MG63 (cell line): ENCODE measurements at places on chromosomes 6 and 20. TPM values are rescaled to one million over a fixed set of nuclear protein-coding genes. Genes with fewer than 3 reads are reported as not detected.

GRCh38 chr6:108872141-108872557 is 23.9 kb downstream of the ARMC2 start:
- DNase-seq = no peak

GRCh38 chr6:166910601-166911000 is 45.7 kb downstream of the RNASET2 start:
- no peak for DNase-seq

The CST5 gene
- total RNA-seq = not detected in 2 replicates

DNA sequence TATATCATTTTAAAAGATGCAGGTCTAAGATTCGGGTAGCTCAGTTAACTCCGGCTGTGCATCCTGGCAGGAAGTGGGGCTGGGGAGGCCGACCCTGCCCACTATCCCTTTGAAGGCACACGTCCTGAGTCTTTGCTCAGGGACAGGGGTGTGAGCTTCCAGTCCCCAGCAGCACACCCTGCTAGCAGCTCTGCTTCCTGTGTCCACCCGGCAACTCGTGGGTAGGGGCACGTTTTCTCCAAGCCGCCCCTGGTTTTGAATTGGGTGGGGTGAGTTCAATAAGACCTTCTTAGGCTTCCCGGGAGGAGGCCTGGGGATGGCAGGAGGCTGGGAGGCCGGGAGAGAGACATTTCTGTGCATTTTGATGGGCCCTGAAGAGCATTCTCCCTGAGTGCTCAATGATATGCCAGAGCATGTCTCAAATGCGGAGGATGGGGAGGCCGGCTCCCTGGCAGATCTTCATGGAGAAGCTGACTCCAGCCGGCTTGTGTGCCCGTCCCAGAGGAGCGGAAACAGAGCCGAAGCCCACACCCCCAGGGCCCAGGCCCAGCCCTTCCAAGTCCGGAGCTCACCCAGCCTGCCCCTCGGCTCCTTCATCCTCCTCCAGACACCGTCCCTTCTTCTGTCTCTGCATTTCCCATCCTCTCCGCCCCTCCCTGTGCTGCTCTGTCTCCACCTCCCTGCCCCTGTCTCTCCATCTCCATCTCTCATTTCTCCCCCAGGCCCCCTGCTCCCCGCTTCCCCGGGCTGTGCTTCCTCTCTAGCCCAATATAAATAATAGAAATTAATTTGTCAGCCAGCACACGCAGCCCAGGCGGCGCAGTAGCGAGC is 36.3 kb upstream of the ZFAND3 start:
- DNase-seq = no peak

The FAM217A gene
- total RNA-seq = not detected in 2 replicates

- no peak for DNase-seq
Measured at GRCh38 chr20:34084227-34084923, 27.7 kb downstream of the EIF2S2 start.

DNA sequence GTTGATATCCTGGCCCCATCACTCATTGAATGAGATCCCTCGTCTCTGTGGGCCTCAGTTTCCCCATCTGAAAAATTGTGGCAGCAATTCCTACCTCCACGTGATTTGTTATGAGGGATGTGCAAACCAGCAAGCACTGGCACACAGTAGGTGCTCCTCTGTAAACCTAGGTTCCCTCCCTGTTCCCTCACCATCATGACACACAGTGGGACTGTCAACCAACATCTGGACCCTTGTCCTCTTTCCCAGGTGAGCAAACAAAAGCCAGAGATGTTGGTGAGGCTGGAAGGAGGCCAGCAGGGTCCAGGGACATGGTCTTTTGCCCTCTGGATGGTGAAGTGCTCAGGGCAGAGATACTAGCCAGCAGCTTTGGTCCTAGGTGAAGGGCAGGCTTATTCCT is 26.1 kb downstream of the RSPO4 start:
- no peak for DNase-seq

The ALDH8A1 gene
- 0.10 TPM in 1 of 2 replicates, not detected in the other for total RNA-seq

The CALHM4 gene
- total RNA-seq = not detected in 2 replicates

The SPTLC3 gene
- total RNA-seq = 18.4 and 28.7 TPM in 2 replicates

DNA sequence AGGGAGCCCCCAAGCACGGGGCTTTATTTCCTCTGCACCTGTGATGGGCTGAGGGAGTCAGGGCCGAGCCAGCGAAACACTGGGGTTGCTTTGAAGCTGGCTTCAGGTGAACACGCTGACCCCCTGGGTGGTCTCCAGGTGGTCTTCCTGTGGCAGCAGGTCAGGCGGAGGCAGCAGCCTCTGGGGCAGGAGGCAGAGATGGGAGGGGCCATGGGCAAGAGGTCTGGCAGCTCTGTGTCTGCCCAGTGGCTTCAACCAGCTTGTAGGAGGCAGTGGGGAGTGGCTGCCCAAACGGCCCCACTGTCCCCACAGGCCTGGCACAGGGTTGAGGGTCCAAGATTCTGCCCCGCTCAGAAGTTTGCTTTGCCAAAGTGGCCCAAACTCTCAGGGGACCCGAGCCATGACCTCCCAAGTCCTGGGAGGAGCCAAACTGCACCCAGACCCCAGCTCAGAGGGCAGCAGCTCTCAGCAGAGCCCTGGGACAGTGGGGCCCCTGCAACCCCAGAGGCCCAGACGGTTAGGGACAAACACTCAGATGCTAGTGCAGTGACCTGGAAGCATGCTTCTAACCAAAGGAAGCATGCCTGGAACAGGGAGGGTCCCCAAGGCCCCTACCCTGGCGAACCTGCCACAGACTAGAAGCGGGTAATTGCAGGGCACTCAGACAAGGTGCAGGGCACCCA is 15.3 kb downstream of the NTSR1 start:
- no peak for DNase-seq

DNA sequence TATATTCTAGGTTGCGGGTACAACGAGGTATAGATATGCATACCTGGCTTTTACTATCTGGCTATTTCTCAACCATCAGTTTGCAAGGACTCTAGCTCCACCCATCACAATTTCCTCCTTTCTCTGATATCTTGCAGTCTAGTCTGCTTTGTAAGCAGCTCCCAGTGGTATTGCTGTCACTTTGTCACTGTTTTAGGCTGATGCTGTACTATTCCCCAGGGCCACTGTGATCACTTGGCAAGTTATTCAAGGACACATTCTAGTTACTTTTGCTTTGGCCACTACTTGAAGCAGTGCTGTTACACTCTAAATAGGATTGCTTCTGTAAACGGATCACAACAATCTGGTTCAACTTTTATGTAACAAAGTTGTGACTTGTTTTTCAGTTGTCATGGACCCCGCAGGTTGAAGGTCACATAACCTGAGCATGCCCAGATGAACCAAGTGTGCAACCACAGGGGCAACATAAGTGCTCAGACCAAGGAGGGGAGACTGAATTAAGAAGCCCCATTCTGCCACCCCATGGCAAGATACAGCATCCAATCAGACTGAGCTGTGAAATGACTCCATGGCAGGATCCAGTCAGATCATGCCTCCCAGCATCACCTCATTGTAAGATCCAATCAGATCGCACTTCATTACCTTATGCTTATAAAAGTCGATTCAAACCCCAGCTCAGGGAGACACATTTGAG is 588.4 kb upstream of the CITED2 start:
- no peak for DNase-seq

- no peak for DNase-seq
Measured at GRCh38 chr20:7463290-7463689, 477.0 kb downstream of the HAO1 start.

The INSM1 gene
- not detected in 2 replicates for total RNA-seq

GRCh38 chr6:123333000-123333756 is 303.6 kb downstream of the TRDN start:
- DNase-seq = no peak

DNA sequence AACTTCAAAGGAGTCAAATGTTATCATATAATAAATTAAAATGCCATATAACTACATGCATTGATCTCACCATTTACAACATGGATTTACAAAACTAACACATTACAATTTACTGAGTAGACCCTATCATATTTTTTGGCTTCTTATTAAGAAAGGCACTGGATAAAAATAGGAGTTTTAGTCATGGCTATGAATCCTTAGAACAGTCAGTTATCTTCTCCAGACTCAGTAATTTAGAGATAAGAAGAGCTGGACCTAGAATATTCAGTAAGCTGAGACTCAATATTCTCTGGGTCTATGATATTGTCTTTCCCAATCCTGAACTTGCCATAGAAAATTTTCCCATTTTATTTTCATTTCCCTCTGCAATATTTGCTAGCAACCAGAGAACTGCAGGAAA is 62.3 kb downstream of the ME1 start:
- no peak for DNase-seq

The FOXF2 gene
- 2.0 and 4.0 TPM in 2 replicates for total RNA-seq

The OLIG3 gene
- total RNA-seq = not detected in 2 replicates

GRCh38 chr6:75581231-75581630 is 20.4 kb upstream of the SENP6 start:
- DNase-seq = no peak

DNA sequence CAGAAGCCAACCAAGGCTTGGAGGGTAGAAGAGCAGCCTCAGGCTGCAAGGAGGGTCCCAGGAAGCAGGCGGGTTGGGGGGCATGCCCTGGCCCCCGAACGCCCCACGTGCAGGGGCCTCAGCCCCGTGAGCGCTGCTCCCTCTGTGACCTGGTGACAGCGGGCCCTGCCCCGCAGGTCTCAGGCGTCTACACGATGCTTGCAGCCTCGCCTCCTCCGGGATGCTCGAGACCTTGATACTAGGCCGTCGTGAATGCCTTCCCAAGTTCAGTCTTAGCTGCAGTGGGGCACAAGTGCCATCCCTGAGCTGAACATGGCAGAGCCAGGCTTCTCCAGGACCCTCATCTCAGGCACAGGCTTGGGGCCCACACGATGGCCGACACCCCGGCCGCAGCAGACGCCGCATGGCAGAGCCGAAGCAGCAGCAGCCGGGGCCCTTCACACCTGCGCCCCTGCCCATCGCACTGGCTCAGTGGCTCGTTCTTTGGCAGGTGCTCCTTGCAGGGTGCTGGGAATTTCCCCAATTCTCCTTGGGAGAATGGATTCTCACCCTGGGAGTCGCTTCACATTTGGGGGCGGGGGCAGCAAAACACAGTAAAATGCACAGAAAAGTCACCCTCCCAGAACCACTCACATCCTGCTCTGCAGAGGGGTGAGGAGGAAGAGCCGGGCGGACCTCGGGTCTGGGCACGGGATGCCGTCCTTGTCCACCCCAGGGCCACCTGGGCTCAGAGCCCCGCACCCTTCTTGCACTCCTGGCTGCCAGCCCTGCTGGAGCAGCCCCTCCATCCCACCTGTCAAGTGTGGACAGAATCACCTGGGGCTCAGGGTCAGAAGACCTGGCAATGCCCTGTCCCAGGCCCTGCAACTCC is 161.8 kb downstream of the DLL1 start:
- no peak for DNase-seq

DNA sequence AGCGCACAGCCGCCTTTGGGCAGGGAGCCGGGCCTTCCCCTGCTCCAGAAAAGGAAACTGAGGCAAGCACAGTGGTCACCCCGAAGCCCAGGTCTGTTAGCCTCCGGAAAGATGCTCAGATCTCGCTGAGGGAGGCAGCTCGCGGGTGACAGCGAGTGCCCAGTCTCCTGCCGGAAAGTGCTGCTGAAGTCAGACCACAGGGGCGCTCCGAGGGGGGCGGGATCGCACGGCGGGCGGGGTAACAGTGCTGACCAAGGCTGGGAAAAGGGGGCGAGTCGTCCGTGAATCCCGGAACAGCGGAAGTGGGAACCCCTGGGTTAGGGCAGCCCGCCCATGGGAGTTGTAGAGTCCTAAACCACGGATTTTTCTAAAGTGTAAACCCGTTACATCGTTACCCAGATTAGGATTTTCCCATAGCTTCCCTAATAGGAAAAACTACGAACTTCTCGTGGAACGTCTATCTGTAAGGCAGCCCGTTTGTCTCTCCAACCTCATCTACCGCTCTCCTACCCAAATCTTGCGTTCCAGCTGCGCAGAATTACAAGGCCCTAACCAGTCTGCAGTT is 504 bp downstream of the VPS16 start:
- peak; percentile 59 for DNase-seq

The LRP11 gene
- total RNA-seq = 40.1 and 48.0 TPM in 2 replicates

DNA sequence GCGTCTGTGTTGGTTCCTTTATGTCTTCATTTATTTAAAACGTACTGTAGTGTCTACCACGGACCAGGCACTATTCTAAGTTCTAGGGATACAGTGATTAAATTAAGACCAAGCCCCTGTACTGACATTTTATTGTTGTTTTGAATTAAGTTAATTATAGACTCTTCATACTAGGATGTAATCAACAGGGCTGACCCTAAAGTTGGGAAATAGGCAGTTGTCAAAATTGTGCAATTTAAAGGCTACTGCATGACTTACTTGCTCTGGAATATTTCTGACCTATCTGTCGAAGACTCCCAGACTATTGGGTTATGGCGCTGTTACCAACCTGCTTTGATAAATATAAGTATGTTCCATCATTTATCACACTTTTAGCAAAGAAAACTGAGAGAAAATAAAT is 6.7 kb downstream of the MYO6 start:
- DNase-seq = no peak

- no peak for DNase-seq
Measured at GRCh38 chr6:14924126-14925024, 321.5 kb upstream of the JARID2 start.
